ENCODE measurements at places on chromosomes 1 and 21. TPM values are rescaled to one million over a fixed set of nuclear protein-coding genes. Genes with fewer than 3 reads are reported as not detected.

The C1QC gene
- not detected for total RNA-seq

The IARS2 gene
- 50.3 TPM for total RNA-seq

The LCE1C gene
- total RNA-seq = not detected

The FLG2 gene
- not detected for total RNA-seq

The TAF1A gene
- 4.9 TPM for total RNA-seq

The COL16A1 gene
- 68.8 TPM for total RNA-seq

The ARHGEF10L gene
- 13.0 TPM for total RNA-seq

The LRRN2 gene
- total RNA-seq = 0.38 TPM

The SYT11 gene
- 21.8 TPM for total RNA-seq

The KCNAB2 gene
- total RNA-seq = 0.33 TPM

The SLAMF9 gene
- not detected for total RNA-seq

The NECTIN4 gene
- total RNA-seq = under 0.01 TPM

The MSH4 gene
- total RNA-seq = not detected

The NEXN gene
- 3.1 TPM for total RNA-seq

The KCNA3 gene
- not detected for total RNA-seq

The CD164L2 gene
- 0.13 TPM for total RNA-seq

The KCNJ6 gene
- total RNA-seq = 0.25 TPM

The NLRP3 gene
- total RNA-seq = 0.81 TPM

The MPL gene
- not detected for total RNA-seq

The SLFNL1 gene
- total RNA-seq = 0.13 TPM

The FNDC5 gene
- 0.51 TPM for total RNA-seq

The RGS1 gene
- not detected for total RNA-seq

The PTGFR gene
- total RNA-seq = 0.33 TPM

The INAVA gene
- total RNA-seq = 23.2 TPM

The LENEP gene
- not detected for total RNA-seq

The ADAM30 gene
- not detected for total RNA-seq

The LIN28A gene
- 0.38 TPM for total RNA-seq

The TRAF3IP3 gene
- total RNA-seq = not detected

The BEND5 gene
- total RNA-seq = 3.5 TPM

The CD2 gene
- total RNA-seq = not detected

The DMBX1 gene
- not detected for total RNA-seq

The CLIC6 gene
- under 0.01 TPM for total RNA-seq

The WDR64 gene
- not detected for total RNA-seq

The ISG20L2 gene
- 15.1 TPM for total RNA-seq

The TAS1R1 gene
- total RNA-seq = not detected

The PPIAL4G gene
- total RNA-seq = not detected

The COL6A1 gene
- total RNA-seq = 447 TPM

The OR2T33 gene
- 0.13 TPM for total RNA-seq

The AKR7A2 gene
- total RNA-seq = 102 TPM

The RAP1GAP gene
- total RNA-seq = 36.0 TPM

The SYT6 gene
- total RNA-seq = 0.13 TPM

The NFASC gene
- total RNA-seq = not detected

The ACKR1 gene
- total RNA-seq = not detected

The RNU5D-1 gene
- total RNA-seq = not detected

The CFAP107 gene
- not detected for total RNA-seq

The KIRREL1 gene
- total RNA-seq = 267 TPM

The FAM72C gene
- 0.25 TPM for total RNA-seq

The THEMIS2 gene
- 27.8 TPM for total RNA-seq

The RNU1-1 gene
- total RNA-seq = under 0.01 TPM

The TNFSF4 gene
- total RNA-seq = 4.6 TPM

The TACSTD2 gene
- total RNA-seq = 13.9 TPM

The ASTN1 gene
- not detected for total RNA-seq

The ACTL8 gene
- total RNA-seq = not detected

The AP4B1 gene
- 14.3 TPM for total RNA-seq

The SPRR1B gene
- total RNA-seq = not detected

The CYP4A11 gene
- total RNA-seq = not detected

The ACTA1 gene
- total RNA-seq = 0.63 TPM
